Esophagus squamous epithelium (tissue), 5 donors: ENCODE measurements at places on chromosomes 5 and 9.

DNA sequence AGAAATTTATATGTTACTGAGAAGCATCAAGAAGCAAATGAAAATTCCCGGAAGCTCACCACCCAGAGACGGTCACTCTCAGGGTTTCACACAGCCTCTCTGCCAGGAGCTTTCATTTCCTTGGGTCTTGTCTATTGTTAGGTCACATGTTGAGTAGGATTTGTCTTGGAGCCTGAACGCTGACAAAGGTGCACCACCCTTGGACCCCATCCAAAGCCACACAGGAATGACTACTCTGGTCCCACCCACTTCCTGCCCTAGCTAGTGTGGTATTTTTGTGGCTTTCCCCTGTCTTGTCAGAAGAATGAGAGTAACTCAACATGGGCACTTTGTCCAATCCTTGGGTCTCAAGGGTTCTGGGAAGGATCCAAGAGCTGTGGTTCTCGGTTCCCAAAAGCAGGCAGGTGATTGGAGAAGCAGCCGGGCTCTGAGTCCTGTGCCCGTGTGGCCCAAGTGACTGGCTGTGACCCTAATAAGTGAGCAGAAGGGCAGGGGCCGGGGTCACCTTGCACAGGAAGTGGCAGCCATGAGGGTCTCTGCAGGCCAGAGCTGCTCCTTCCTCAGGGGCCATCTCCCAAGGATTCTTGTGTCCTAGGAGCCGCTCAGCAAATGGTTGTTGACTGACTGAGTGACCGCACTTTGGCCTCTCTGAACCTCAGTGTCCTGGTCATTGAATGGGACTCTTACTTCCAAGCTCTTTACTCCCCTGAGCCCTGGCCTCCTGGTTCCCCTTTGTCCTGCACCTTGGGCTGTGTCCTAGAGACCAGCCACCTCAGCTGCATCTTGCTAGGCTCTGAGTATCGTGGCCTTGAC is 6.9 kb downstream of the FGD3 start:
- DNase-seq = peak; percentile 9

GRCh38 chr9:29778281-29778849 is 2205.1 kb upstream of the C9orf72 start:
- DNase-seq = no peak

- DNase-seq = no peak
Measured at GRCh38 chr9:128371630-128372117, 500 bp downstream of the URM1 start.

GRCh38 chr9:73805111-73805510 is 653.4 kb downstream of the ANXA1 start:
- no peak for DNase-seq

- no peak for DNase-seq
Measured at GRCh38 chr9:3840311-3840710, 314.5 kb upstream of the RFX3 start.

DNA sequence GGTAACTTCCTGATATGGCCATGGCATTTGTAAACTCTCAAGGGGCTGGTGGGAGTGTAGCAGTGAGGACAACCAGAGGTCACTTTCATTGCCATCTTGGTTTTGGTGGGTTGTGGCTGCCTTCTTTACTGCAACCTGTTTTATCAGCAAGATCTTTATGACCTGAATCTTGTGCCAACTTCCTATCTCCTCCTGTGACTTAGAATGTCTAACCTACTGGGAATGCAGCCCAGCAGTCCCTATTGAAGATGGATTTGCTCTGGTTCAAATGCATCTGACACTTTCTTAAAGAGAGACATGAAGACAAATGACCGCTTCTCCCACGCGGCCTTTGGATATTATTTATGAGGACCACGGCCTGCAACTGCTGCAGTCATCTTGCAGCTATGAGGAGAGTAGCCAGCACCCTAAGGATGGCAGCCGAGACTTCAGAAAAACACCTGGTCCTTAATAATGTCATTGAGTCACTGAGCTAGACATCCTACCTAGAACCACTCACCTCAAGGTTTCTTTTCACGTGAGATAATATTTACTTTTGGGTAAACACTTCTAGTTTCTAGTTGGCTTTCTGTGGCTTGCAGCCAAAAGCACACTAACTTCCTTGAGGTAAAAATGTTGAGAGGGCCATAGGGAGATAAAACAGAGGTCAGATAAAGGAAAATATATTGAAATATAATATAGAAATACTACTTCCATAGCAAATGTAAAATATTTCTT is 28.2 kb downstream of the CETN3 start:
- DNase-seq = no peak

DNA sequence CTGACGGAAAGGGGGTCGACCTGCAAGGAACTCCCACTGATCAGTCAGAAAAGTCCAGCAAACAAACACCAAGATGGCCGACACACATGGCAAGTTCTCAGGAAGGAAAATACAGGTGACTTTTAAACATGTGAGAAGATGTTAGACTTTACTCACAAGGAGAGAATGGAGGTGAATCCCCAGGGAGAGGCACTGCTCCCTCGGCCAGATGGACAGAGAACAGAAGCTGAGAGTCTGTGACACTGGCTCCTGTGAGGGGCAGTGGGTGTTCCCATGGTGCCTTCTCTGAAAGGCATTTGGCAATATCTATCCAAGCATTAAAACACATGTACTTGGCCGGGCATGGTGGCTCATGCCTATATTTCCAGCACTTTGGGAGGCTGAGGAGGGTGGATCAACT is 22.8 kb downstream of the COL5A1 start:
- no peak for DNase-seq

- DNase-seq = no peak
Measured at GRCh38 chr5:170411100-170411499, 21.9 kb upstream of the KCNMB1 start.

GRCh38 chr9:477193-477592 is 262.5 kb downstream of the DOCK8 start:
- no peak for DNase-seq

DNA sequence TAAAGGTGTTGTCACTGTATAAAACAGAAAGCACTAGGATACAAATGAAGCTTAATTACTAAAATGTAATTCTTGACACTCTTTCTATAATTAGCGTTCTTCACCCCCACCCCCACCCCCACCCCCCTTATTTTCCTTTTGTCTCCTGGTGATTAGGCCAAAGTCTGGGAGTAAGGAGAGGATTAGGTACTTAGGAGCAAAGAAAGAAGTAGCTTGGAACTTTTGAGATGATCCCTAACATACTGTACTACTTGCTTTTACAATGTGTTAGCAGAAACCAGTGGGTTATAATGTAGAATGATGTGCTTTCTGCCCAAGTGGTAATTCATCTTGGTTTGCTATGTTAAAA is 43.8 kb downstream of the NDFIP1 start:
- no peak for DNase-seq

DNA sequence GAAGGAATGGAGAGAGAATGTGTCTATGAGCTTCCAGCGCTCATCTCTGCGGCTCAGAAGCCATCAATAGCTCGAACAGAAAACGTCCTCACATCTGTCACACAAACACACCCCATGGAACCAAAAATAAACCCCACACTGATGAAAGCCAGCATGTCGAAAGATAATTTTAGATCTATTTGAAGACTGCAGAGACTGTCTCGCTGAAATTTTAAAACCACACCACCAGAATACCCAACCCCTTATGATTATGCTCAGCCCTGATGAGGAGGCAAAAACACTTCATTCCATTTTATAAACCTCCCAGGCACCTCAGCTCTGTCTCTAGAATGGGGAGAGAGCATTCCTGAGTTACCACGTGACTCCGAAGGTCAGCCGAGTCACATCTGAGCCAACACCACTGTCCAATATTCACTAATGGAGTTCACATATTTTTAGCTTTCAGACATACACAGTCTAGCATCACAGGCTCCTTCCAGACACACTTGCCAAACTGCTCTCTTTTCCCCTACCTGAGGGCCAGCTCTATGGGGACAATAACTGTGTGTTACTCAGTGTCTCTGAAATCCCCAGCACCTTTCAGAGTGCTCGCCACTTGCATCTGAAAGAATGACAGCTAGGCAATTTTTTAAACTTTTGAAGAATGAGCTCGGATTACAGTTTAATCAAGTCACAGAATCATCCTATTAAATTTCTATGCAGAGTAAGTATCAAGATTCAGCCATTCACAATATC is 63.2 kb downstream of the SERINC5 start:
- DNase-seq = no peak

DNA sequence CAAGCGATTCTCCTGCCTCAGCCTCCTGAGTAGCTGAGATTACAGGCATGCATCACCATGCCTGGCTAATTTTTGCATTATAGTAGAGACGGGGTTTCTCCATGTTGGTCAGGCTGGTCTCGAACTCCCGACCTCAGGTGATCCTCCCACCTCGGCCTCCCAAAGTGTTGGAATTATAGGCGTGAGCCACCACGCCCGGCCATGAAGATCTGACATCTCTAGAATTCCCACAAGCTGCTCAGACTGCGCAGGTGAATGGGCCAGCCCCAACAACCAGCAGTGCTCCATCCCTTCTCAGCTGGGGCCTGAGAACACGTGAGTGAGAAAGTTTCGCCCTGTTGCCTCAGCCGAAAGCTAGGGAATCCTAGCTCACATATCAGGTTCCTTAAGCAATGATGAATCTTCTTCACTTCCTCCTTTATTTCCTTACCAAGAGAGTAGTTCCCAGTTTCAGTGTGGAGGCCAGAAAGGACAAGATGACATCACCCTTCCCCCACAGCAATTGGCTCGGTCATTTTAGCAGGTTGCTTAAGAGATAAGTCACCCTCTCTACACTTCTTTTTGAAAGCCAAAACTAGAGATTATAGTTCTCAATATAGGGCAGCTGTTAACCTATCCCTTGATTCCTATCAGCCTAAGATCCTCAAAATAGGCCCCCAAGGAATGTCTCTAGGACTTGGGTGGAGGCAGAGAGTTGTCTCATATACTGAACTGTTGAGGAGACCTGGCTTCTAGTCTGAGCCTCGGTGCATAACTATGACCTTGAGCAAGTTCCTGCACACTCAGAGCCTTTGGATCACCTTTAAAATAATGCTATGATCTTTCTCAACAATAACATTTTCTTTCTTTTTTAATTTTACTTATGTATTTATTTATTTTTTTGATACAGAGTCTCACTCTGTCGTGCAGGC is 23.9 kb upstream of the PPP2CA start:
- no peak for DNase-seq

GRCh38 chr5:146313027-146313426 is 25.6 kb upstream of the POU4F3 start:
- DNase-seq = no peak

GRCh38 chr5:152593388-152593787 is 188.3 kb upstream of the NMUR2 start:
- DNase-seq = no peak

DNA sequence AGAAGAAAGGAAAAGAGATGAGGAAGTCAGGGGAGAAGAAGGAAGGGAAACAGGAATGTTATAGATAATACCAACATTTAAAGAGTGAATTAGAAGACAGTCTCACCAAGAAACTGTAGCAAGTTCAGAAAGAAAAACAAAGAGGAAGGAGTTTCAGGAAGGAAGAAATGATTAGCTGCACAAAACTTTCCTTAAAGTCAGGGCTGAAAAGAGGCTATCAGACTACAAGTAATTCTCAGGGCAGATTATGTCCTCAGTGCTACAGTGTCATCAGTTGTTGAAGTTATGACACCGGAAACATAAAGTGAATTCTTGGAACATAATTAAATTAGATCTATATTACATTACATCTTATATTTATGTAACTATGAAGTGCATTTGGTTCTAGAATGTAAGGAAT is 226.9 kb downstream of the ARRDC3 start:
- no peak for DNase-seq

- no peak for DNase-seq
Measured at GRCh38 chr5:102924963-102925362, 169.9 kb downstream of the PAM start.

DNA sequence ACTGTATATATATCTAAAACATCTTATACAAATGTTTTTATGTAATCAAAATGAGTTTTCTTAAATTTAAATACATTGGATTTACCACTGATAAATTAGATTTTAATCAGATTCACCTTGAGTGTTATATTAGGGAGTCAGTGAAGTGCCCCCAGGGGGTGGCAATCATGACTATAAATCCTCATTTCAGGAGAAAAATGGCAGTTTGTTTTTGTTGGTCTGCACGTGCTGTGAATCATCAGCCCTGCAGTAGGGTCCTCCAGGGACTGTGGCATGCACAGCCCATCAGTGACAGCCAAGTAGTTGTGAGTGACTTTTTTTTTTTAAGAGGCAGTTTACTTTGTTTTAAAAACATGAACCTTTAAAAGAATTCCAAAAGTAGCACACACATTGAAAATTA is 65.2 kb downstream of the ZSWIM6 start:
- no peak for DNase-seq

DNA sequence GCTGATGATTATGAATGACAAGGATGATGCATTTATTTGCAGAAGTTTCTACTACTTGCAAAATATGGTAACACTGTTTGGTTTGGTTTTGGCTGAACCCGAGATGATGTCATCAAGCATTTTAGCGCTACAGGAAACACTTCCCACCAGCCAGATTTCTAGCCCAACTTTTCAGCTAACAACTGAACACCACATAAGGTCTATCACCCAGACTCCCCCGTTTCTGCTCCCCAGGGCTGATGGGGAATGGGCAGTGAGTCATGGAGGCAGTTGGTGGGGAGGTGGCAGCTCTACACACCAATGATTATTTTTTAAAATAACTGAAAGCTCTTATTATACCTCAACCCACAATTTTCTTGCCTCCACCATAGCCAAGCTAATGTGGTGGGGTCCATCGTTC is 302.9 kb downstream of the CEMIP2 start:
- DNase-seq = no peak

DNA sequence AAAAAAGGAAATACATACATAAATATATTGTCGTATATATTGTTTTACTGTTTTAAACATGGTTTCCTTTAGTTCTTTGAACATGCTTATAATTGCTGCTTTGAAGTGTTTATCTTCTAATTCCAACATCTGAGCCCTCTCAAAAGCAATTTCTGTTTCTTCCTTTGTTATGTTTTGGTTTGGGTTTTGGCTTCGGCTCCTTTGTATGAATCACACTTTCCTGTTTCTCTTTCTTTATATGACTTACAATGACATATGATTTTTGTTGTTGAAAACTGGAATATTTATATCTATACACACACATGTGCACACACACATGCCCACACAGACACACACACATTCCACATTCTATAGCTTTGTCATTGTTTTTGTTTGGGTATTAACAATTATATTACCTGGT is 1206.7 kb downstream of the CDH12 start:
- no peak for DNase-seq

- no peak for DNase-seq
Measured at GRCh38 chr5:91963166-91963565, 580.0 kb upstream of the ARRDC3 start.

DNA sequence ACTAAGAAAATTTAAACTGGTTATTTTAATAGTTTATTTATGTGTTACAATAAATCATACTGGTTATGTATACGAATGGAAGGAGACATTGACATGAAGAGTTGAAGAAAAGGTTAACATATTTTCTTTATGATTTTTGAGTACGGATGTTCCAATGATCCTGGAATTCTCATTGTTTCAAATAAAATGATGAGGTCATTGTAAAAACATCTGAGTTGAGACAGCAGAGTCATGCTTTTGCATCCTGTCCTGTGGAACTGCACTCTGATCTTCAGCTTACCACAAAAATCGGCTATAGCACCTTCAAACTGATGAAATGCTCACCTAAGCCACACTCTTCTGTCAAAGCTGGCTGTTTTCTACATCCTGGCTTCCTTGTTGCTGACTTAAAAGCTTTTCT is 67.8 kb downstream of the PTCD2 start:
- no peak for DNase-seq
